ENCODE measurements at places on chromosomes 7 and 10.

GRCh38 chr10:84478151-84478550 is 149.8 kb downstream of the CCSER2 start:
- DNase-seq, result no peak

DNA sequence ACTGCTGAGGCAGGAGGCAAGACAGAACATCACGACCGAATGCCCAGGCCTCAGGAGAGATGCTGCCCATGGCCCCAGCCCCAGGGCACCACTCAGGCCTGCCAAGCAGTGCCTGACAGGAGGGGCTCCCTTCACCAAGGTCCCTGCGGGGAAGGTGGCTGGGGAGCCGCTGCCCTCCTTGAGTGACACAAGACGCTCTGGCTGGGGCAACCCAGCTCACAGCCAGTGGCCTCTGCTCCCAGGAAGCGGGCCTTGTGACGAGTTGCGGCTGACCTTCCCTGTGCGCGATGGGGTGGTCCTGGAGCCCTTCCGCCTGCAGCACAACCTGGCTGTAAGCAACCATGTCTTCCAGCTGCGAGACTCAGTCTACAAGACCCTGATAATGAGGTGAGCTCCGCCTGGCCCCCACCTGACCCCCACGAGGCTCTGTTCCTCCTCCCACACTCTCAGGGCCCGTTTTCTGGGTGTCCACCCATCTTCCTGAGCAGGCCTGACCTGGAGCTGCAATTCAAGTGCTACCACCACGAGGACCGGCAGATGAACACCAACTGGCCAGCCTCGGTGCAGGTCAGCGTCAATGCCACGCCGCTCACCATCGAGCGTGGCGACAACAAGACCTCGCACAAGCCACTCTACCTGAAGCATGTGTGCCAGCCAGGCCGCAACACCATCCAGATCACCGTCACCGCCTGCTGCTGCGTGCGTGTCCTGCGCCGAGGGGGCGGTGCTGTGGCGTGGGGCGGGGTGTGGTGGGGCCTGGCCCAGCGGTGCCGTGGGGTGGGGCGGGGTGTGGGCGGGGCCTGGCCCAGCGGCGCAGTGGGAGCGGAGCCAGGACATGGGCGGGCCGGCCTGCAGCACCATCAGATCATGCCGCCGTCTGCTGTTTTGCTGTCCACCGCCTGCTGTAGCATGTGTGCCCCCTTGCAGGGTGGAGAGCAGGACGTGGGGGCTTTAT is 12.8 kb downstream of the ZMIZ2 start:
- DNase-seq, result no peak

DNA sequence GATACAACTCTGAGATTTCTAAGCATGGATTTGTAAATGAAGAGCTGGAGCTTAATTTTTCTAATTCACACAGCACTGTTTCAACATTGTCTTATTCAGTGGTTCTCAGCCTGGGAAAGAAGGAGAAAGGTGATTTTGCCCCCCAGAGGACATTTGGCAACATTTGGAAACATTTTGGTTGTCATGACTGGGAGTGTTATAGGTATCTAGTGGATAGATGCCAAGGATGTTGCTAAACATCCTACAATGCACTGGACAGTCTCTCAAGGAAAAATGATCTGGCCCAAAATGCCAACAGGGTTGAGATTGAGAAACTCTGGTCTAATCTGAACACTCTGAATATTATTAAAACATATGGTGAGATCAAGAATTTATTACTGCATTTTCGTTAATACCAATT is 3.8 kb upstream of the CAV2 start:
- DNase-seq, result no peak

DNA sequence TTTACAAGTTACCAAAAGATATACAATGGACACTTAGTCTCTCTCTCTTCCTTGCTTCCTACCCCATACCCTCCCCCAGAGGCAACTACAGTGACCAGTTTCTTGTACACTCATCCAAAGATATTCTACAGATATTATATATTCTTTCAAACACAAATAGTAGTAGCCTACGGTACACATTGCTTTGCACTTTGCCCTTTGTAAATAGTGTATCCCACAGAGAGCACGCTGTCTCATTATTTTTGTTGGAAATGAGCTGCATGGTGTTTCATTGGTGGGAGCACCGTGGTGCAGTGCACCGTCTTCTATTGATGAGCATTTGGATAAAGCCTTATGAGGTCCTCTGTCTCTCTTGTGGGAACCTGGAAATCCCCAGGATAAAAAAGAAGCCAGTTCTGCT is 24.2 kb downstream of the STRA8 start:
- no peak for DNase-seq

- peak; percentile 11 for DNase-seq
These were observed 51.0 kb downstream of the ORC5 start for GRCh38 chr7:104156842-104157277.

DNA sequence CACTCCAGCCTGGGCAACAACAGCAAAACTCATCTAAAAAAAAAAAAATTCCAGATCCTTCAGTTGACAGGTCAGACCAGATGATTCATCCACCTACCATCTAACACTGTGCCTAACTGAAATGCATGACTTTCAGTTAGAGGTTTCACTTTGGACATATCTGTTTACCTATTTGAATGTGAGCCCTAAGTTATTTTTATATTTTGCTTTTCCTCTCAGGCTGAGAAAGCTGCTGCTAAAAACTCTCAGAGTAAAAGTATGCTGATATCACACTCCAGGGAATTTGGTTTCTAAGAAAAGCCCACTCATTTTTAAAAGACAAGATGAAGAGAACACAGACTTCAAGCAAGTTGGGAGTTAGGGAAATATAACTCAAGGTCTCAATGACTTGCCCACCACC is 126.0 kb downstream of the SGMS1 start:
- DNase-seq, result no peak

DNA sequence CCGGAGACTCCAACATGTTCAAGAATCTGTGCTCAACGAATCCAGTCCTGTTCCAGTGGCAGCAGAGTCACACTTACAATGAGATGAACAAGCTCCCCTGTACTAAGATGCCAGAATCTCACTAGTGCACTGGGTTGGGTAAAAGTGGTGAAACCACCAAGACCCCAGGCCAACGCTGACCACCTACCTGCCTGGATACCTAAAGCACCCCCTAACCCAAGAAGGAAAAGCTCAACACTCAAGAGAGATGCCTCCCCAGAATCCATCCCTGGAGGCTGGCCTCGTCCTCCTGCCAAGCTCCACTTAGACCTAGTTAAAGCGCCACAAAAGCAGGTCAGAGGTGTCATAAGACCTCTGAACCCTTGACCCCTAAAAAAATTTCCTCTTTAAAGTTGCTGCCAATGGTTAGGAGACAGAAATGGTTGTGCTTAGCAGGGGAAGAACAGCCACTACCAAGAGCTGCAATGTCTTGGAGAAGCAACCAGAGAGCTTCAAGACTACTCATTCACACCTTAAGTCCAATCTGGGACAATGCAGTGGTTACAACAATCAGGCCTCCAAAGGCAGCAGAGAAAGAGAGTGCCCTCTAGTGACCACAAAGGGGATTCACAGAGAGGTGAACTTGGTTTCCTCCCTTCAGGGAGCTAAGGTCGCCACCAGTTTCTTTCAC is 94.6 kb upstream of the MACROH2A2 start:
- DNase-seq, result peak; percentile 39

GRCh38 chr7:131537571-131537978 is 18.9 kb downstream of the PODXL start:
- no peak for DNase-seq

DNA sequence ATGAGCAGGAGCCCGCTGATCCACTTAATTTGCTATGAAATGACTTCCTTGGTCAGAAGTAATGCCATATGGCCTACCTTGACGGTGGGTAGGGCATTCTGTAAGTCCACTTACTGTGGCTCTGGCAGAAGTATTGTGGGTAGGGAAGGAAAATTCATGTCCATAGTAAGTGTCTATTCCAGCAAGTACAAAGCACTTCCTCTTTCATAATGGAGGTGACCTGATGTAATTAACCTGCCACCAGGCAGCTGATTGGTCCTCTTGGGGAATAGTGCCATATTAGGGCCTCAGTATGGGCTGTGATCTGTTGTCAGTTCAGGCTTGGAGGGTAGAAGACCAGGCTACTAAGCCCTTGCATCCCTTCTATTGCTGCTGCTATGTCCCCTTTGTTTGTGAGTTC is 103.9 kb downstream of the SLC37A3 start:
- no peak for DNase-seq

DNA sequence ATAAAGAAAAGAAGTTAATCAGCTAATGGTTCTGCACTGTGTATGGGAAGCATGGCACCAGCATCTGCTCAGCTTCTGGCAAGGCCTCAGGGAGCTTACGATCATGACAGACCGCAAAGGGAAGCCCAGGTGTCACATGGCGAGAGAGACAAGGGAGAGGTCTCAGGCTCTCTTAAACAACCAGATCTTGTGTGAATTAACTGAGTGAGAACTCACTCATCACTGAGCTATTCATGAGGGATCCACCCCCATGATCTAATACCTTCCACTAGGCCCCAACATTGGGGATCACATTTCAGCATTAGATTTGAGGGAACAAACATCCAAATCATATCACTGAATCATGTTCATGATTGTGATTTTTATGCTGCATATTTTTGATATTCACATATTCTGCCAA is 5.8 kb downstream of the USP54 start:
- DNase-seq, result no peak

DNA sequence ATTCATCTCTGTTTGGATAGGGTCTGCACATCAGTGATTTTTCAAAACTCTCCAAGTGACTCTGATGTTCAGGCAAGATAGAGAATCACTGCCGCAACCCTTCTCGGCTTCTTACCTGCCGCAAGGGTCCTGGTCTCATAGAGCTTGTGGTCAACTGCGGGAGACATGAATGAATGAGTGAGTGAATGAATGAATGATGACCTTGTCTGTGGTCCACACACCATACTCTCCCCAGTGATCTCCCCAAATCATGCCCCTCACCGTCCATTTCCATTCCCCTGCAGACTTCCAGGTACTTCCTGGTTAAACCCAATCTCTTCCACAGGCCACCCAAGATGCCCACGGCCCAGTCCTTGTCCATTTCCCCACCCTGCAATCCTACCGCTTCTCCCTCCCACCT is 5.9 kb upstream of the NPFFR1 start:
- no peak for DNase-seq

DNA sequence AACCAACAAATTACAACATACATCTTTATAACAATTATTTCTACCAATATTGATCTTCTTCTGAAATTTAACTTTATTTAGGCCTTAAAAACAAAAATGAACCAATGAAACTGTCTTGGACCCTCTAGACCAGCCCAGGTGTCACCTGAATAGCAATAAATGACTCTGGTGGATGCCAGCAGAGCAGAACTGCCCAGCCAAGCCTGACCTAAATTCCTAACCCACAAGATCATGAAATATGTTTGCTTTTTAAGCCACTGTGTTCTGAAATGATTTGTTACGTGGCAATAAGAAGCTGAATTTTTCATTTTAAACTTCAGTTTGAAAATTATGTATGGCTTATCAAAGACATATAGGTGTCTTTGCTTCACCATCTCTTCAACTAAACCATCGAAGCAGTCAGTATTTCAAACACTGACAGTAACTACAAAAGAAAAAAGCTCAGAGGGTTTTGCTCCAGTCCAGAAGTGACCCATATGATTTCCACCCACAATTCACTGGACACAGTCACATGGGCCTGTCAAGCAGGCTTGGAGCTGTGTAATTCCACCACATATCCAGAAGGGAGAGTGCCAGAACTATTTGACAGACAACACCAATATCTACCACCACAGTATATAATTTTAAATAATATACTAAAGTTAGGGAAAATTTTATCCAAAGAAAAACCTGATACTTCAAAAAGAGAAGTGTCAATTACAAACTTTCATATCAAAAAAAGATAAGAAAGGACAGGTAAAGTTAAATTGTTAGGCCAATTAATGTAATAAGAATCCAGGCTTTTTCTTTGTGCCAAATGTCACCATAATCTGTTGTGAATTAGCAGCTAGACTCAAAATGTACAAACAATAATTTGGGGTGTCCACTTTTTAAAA is 94.5 kb downstream of the KMT2C start:
- DNase-seq, result peak; percentile 15

GRCh38 chr10:83222300-83222699 is 917.0 kb upstream of the GHITM start:
- no peak for DNase-seq

- DNase-seq, result no peak
These were observed 47.7 kb downstream of the CDK6 start for GRCh38 chr7:92788559-92789183.

DNA sequence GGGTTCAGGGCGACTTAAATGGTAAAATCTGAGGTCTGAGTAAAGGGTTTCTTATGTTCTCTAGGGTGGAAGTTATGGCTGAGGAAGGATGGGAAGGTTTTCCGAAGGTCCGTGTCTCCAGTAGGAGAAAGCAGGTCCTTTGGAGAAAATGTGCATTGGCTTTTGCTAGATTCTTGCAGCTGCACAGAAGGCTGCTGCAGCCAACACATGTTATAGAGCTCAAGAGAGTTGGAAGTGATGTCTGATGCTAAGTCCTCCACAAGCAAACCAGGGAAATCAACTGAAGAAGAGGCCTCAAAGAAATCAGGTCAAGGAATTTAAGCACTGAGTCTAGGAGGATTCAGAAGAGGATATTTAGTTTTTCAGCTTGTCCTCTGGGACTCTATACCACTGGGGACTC is 404.6 kb downstream of the LRMDA start:
- DNase-seq, result no peak

DNA sequence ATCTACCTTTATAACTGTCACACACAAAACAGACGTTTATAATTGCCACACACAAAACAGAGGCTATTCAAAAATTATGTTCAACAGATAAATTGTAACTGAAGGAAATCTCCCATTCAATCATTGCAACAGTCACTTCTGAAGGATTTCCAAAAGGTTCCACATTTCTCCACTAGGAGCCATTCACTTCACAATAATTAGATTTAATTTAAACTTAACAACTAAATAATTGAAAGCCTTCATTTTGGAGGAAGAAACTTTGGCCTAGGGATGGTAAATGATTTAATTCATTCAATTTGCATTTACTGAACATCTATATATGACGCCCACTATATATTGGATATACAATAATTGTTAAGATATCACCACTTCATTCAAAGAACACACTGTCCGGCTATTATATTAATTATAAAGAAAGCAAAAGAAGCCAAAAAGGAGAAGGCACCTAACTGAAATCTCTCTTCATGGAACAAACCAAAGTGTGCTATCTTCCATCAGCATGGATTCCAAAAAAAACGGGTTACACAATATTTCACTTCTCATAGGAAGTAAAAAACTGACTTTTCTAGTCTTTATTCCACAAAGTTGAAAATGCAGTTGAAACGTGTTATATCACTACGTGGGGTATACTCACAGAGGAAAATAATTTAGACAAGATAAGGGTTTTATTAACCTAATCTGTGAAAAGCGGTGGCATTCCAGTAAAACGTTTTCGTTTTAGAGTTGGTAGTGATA is 1.7 kb downstream of the ATAD1 start:
- no peak for DNase-seq

GRCh38 chr7:95511716-95512260 is 26.0 kb downstream of the ASB4 start:
- DNase-seq, result peak; percentile 51

GRCh38 chr7:378041-378420 is 88.1 kb downstream of the FOXL3 start:
- DNase-seq, result no peak

DNA sequence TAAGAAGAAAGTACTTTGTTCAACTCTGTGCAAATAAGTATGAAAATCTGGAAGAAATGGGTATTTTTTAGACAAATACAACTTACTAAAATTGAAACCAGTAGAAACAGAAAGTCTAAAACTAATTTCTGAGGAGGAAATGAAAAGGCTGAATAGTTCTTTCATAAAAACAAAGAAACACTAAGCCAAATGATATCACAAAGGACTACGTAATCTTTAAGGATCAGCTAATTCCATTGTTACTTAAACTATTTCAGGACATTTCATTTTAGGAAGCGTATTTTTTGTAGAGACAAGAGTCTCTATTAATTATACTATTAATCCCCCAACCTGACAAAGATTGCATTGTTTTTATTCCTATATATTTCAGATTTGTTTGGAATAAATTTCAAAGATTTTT is 11.2 kb upstream of the CCSER2 start:
- no peak for DNase-seq
